ENCODE measurements at places on chromosomes 13 and 19. TPM values are rescaled to one million over a fixed set of nuclear protein-coding genes. Genes with fewer than 3 reads are reported as not detected.

Gene ADPRHL1
- 13.9 TPM for total RNA-seq

Gene PGLYRP1
- not detected for total RNA-seq

Gene TUBA3C
- not detected for total RNA-seq

Gene CALM3
- 247 TPM for total RNA-seq

Gene MADCAM1
- total RNA-seq = 0.40 TPM

Gene C13orf42
- not detected for total RNA-seq

Gene C19orf33
- 705 TPM for total RNA-seq

Gene SYNE4
- 0.24 TPM for total RNA-seq

Gene FAM216B
- not detected for total RNA-seq

All from A549 treated with ZK216348 at 1 μM for 4 hours (cell line).